ENCODE measurements at places on chromosomes 16 and 17.

GRCh38 chr16:79451196-79451816 is 149.2 kb downstream of the MAF start:
- no peak for DNase-seq

- DNase-seq: no peak
Observed at GRCh38 chr17:39808409-39808997, 55.6 kb downstream of the IKZF3 start.

GRCh38 chr17:69607162-69607834 is 192.8 kb downstream of the MAP2K6 start:
- no peak for DNase-seq

DNA sequence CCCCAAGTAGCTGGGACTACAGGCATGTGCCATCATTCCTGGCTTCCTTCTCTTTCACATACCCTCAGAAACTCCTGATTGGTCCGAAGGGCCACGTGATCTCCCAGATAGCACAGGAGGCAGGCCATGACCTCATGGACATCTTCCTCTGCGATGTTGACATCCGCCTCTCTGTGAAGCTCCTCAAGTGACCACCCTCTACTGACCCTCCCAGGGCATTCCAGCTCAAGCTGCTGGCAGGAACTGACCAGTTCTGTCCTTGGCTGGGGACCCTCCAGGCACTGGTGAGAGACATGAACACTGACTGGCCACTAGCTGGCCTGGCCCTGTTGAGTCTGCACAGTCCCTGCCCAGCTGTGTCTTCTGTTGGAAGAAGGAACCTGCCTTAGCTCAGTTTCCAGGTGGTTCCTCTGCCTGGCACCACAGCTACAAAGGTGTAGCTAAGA is 5.6 kb downstream of the ERAL1 start:
- DNase-seq: no peak

DNA sequence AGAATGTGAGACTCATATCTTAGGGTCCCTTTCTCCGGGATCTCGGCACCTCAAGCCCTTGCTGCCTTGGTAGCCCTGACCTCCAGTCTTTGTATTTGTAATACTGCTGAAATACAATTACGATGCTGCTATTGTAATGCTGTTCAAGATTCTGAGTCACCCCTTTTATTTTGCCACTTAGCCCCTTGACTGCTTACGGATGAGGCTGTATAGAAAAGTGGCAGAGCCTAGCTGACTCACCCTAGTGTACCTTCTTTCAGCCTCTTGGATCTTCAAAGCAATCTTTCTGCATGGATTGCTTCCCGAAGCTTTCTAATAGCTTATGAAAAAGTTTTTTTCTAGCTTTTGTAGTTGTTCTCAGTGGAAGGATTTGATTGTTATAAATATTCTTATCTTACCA is 187.9 kb downstream of the KCNJ2 start:
- DNase-seq: no peak

- no peak for DNase-seq
Observed at GRCh38 chr17:61444075-61444474, 8.1 kb upstream of the TBX4 start.

- DNase-seq: no peak
Observed at GRCh38 chr16:67910158-67910557, 17.1 kb downstream of the PSKH1 start.

GRCh38 chr17:81608082-81608481 is 28.8 kb downstream of the NPLOC4 start:
- DNase-seq: no peak

DNA sequence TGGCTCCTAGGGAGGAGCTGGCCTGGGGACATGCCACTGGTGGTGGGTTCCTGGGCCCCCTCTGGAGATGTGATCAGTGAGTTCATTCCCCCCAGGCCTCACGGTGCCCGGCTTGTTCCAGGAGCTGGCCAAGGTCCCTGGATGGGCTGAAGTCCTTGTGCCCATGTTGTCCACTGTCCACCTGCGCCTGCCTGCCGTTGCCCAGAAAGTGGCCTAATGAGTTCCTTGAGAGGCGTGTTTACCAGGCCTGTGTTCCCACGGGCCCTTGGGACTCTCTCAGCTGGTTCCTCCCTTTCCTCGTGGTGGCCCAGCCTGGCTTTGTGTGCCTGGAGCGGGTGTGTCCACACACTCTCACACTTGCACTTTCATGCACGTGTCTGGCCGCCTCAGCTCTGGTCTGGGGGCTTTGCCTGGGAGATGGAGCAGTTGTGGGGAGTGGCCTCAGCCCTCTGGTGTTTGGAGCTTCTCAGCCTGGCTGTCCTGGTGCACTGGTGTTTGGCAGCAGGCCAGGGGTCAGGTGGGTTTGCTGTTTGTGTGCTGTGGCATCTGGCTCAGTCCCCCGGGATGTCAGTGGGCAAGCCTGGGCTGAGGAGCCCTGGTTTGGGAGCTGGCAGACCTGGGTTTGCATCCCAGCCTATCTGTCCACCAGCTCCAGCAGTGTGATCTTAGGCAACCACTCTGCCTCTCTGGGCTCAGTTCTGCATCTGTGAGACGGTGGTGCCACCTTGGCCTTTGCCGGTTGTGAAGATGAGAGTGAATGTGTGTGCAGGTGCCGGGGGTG is 18.0 kb downstream of the ADCY7 start:
- DNase-seq: no peak

GRCh38 chr17:15133143-15133542 is 132.0 kb downstream of the PMP22 start:
- DNase-seq: no peak

DNA sequence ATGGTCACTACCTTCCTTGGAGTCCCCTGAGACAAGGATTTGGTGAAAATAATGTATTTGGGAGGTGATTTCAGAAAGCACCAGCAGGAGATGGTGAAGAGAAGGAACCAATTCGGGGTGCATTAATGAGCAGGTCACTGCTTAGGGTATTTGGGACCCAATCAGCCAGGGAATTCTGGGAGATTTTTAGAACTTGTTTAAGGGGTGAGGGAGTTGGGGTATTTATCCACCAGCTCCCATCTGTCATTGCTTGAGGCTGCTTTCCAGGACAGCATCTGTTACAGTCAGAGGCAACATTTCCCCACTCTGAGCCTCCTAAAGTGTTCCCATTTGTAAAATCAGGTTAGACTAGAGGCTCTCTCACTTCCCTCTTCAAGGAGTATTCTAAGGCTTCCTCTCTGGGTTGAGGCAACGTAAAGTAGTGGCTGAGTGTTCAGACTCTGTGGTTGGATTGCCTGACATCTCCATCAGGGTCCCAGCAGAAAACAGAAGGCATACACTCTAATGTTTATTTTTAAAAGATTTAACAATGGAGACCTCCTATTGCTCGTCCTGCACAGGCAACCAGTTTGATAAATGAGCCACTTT is 60.9 kb downstream of the CLEC19A start:
- DNase-seq: no peak

DNA sequence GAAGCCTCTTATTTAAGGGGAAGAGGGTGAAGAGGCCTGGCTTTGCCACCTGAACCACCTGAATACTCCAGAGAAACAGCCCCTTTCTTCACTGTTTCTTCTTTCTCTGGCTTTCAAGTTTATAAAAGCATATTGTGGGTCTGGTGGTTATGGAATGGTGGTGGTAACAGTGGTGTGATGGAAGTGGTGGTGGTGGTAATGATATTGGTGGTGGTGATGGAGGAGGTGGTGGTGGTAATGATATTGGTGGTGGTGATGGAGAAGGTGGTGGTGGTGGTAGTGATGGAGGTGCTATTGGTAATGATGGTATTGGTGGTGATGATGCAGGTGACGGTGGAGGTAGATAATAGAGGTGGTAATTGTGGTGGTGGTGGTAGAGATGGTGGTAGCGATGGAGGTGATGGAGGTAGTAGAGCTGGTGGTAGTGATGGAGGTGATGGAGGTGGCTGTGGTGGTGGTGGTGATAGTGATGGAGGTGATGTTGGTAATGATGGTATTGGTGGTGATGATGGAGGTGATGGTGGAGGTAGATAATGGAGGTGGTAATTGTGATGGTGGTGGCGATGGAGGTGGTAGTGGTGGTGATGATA is 14.1 kb upstream of the C1QL1 start:
- DNase-seq: no peak

- no peak for DNase-seq
Observed at GRCh38 chr17:39925282-39926134, 1.9 kb downstream of the ORMDL3 start.

GRCh38 chr16:1335996-1336395 is 2.6 kb downstream of the BAIAP3 start:
- DNase-seq: no peak

DNA sequence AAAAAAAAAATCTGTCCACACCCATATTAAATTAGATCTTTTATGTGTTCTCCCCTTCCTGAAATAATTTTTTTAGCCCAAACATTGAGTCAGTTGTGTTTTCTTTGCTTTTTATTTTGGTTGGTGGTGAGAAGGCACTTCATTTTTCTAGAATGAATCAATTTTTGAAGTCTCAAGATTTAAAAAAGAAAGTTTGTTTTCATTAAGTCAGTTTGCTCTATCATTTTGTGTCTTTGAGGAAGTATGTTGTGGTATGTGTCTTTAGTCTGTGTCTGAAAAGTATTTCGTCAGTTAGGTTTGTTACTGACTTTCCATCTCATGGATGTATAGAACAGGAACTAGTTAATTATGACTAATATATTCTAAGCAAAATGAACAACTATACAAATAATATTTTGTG is 3.8 kb downstream of the IGF2BP1 start:
- DNase-seq: no peak

DNA sequence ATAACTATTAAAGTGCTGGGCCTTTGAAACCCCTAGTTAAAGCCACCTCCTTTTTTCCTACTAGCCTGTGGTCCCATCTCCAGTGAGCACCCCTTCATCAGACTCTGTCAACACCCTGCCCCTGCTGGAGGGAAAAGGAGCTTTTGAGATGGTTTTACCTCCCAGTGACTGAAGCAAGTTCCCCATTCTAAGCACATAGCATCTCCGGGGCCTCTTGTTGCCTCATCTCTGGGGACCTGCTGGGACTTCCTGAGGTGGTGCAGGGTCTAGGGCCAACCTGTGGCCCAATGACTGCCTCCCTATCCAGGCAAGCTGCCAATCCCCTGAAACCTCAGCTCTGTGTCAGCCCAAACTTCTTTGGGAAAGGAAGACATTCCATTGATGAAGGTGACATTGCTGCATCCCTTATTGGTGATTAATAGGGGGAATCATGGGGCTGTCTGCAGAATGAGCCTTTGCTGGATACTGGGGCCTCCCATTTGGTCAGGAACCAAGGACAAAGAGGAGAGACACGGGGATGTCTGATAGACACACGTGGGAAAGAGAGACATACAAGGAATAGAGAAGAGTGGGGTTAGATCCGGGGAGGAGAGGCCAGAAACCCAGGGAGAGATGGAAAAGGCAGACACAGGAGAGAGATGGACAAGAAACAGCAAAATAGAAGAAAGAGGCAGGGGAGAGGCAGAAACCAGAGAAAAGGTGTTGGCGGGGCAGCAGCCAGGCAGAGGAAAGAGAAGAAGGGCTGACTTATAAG is 2.4 kb downstream of the C1QL1 start:
- DNase-seq: no peak

GRCh38 chr16:30663038-30663437 is 4.8 kb downstream of the FBRS start:
- DNase-seq: no peak

- DNase-seq: no peak
Observed at GRCh38 chr16:72171236-72171635, 719 bp downstream of the PMFBP1 start.

DNA sequence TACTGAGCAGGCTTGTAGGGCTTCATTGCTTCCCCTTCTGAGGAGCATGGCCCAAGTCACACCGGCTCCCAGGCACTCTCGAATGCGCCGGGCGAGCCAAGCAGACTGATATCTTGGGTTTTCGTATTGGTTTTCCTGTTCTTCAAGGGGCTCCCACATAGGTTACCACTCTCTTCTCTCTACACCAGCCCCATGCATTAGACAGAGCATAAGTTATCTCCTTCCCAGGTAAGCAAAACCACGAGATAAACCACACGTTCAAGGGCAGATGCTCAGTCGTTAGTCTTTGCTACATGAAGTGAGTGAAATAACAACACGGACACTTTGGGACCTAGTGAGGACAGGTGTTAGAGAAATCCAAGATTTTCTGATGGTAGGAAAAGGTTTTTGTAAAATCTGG is 211.2 kb downstream of the ABCC12 start:
- no peak for DNase-seq

- DNase-seq: no peak
Observed at GRCh38 chr17:66465701-66466100, 163.3 kb downstream of the PRKCA start.

DNA sequence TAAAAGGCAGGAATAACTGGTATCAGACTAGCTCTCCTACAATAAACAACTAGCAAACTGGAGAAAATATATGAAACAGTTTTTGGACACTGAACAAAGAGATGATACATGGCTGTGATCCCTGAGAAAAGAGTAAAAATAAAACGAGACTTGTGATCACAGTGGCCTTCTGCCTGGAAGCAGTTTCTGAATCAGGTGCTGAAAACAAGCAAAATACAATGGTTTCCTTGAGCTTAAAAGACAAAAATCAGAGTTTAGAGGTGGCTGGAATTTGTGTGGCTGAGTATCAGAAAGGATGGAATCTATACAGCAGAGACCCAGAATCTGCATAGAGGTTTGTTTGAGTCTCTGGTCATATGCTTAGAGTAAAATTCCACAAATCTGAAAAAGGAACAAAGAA is 242.5 kb upstream of the SOX9 start:
- no peak for DNase-seq

- no peak for DNase-seq
Observed at GRCh38 chr17:78400581-78401240, 22.3 kb downstream of the PGS1 start.

DNA sequence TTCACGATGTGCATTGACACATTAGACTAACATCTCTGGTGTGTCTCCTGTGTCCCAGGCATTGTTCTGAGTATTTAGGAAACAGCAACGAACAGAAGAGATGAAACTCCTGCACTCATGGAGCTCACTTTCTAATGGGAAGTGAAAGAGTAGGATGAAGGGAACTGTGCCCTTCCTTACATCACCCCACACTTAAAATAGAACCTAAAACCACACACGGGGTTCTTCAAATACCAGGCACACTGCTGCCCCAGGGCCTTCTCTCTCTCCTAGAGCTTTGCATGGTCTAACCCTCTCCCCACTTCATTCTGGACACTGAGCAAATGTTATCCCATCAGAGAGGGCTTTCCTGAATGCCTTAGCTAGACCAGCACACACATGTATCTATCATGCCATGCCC is 33.7 kb downstream of the TRIM25 start:
- no peak for DNase-seq

DNA sequence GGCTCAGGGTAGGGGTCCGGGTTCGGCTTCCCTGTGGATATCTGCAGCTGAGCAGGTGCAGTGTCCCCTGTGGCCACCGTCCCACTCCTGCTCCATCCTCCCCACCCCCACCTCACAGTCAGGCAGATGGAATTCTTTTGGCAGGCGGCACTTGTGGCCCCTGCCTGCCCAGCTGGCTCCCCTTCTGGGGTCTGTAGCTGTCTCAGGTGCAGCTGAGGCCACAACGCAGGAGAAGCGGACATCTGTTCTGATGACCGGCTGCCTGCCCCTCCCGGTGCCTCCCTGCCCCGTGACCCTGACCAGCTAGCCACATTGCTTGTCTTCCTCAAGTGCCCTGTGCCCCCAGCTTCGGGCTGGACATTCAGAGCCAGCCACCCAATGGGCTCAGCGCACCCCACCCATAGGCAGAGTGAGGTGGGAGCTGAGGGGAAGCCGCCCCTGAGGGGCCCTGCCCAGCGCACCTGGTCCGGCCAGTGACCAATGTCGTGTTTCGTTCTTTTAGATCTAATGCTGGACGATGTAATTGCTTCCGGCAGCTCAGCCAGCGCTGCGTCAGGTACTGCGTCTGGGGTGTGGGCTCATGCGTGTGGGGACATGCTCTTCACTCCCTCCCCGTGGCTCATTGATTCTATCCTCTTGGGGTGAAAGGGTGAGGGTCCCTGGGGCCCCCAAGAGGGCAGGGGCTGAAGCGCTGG is 25.2 kb upstream of the ABCC3 start:
- no peak for DNase-seq

Measured in stimulated activated CD8-positive, alpha-beta memory T cell treated with anti-CD3 and anti-CD28 coated beads, Interleukin-4, amount 100 ng/mL, for 4 hours (primary cell).